ENCODE measurements at places on chromosomes 16 and 17.

- no peak for DNase-seq
These were observed 195.5 kb downstream of the RAB11FIP4 start for GRCh38 chr17:31586946-31587345.

DNA sequence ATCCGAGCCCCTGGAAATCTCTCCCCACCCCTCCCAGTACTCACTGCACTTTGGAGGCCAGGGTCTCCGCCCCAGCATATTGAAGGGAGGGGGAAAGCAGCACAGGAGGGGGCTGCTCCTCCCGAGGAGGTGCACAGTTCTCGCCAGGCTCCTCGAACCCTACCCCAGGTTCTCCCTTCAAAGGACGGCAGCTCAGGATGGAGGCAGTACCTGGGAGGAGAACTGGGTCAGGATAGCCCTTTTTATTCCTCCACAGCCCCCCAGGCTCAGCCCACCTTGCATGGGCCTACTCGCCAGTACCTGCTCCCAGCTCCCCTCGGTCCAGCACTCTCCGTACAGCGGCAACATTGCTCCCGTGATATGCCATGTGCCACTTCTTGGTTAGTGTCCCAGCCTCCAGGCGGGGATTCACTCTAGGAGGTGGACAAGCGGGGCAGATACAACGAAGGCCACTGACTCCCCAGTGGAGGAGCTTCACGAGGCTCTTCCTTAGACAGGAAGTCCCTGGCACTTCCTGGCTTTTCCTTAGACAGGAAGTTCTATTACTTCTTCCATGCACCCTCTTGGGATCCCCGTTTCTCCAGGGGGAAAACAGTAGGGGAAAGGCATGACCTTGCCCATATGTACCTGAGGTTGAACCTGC, 2.1 kb upstream of the GPS2 start:
- no peak for DNase-seq

- DNase-seq = no peak
These were observed 29.3 kb downstream of the HIC1 start for GRCh38 chr17:2084036-2084765.

- no peak for DNase-seq
These were observed 2.2 kb upstream of the PKMYT1 start for GRCh38 chr16:2982402-2982801.

DNA sequence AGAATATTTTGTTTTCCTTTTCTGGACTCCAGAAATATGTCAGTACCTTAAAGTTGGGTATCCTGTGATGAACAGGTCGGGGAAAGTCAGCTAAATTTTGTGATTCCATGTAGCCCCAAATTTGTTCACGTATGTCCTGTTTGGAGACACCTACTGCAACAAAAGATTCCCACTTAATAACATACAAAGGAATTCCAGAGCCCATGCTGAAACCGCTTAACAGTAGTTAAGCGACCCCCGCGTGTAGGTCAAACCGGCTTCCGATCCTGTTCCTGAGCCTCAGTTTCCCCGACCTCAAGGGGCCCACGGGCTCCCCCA, 477 bp downstream of the MTHFSD start:
- no peak for DNase-seq

- no peak for DNase-seq
These were observed 79.4 kb downstream of the MRM1 start for GRCh38 chr17:36680701-36681202.

- no peak for DNase-seq
These were observed 241.8 kb upstream of the SOX9 start for GRCh38 chr17:71878998-71879397.

DNA sequence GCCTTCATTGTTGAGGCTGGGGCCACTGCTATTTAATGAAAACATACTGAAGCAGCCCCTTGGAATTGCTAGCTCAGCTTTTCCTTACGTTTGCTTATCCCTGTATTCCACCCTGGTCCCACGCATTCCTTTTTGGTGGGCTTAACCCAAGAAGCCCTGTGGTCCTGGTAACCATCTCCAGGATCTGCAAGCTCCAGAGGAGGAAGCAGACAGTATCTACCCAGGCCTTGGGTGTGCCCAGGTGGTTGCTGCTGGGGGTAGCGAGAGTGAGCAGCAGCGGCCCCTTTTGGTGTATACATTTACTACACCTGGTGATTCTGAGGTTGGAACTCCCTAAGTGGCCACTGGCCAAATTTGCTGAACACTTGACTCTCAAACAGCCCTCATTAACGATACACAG, 97.7 kb downstream of the CBLN1 start:
- DNase-seq = peak; percentile 81

GRCh38 chr16:4200781-4201137, 41.1 kb downstream of the SRL start:
- no peak for DNase-seq

GRCh38 chr16:21962475-21962874, 9.3 kb downstream of the UQCRC2 start:
- no peak for DNase-seq

- peak; percentile 33 for DNase-seq
These were observed 685 bp downstream of the FASN start for GRCh38 chr17:82097184-82097918.

DNA sequence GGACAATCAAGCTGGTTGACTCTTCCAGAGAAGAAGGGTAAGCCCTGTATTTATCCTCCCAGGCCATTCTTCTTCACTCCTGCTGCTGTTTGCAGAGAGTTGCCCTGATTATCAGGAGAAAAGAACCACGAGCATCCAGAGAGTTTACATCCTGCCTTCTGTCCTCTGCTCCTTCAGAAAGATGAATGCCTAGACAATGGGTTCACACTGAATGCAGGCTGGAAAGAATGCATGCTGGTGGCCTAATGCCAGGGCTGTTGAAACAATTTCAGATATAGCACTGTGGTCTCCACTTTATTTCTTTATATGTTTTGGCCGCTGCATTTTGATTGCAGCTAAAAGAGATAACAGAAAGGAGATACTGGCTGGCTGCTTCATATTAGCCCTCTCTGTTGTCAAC, 21.2 kb upstream of the HAS3 start:
- DNase-seq = no peak

DNA sequence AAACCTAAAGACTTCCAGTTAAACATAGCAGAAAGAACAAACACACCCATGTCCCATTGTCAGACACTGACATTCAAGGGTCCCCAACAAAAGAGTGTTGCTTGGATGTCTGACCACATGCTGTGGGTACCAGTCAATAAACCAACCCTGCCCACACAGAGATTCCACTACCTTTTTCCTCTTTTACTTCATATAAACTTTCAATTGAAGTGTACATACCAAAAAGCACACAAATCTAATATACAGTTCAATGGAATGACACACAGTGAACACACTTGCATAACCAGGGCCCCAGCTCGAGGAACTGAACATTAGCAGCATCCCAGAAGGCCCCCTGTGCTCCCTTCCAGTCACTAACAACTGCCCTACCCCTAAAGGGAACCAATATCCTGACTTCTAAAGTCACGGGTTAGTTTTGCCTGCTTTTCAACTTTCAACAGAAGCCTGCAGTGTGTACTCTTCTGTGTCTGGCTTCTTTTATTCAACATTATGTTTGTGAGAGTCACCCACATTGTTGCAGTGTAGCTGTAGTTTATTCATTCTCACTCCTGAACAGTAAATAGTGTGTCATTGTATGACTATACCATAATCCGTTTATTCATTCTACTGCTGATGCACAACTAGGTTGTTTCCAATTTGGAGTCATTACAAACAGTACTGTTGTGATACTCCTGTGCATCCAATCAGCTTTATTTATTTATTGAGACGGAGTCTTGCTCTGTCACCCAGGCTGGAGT, 18.0 kb downstream of the CFDP1 start:
- no peak for DNase-seq

DNA sequence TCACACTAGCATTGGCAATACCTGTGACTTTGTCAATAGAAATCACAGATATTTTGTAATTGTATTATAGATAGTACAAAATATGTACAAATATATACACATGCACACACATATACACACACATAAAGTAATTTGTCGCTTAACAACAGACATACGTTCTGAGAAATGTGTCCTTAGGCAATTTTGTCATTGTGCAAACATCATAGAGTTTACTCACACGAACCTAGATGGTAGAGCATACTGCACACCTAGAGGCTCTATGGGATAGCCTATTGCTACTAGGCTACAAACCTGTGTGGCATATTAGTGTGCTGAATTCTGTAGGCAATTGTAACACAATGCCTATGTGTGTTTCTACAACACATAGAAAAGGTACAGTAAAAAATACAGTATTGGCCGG, 11.0 kb downstream of the UNC119 start:
- no peak for DNase-seq

DNA sequence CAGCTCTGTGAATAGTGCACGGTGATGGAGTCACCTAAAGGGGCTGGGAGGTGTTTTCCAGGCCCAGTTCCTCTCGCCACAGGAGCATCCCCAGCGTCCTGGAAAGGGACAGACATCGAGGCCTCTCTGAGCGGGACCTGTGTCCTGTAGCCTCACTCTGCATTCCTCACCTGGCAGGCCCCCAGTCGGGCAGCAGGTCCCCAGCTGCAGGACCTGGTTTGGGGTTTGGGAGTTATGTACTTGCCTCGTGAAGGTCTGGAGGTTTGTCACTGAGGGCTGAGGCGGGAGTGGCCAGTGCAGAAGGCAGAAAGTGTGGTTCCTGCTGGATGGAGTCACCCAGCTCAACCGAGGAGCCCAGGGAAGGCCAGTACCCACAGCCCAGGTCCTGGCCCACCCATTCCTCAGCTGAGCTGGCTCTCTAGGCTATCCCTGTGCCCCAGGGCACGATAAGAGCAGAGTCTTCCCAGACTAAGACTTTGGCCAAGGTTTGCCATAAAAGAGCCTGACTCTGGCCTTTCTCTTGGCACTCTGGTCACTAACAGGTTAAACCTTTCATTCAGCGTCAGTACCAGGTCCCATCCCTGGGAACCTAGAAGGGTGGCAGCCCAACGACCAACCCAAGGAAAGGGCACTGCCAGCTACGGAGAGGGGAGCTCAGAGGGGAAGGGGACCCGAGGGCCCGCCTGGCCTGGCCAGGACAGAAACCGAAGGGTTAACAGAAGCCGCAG, 24.4 kb downstream of the TBX4 start:
- DNase-seq = no peak
